ENCODE measurements at places on chromosomes 2 and 18.

- no peak for DNase-seq
Measured at GRCh38 chr2:209763106-209763505, 8.5 kb upstream of the UNC80 start.

DNA sequence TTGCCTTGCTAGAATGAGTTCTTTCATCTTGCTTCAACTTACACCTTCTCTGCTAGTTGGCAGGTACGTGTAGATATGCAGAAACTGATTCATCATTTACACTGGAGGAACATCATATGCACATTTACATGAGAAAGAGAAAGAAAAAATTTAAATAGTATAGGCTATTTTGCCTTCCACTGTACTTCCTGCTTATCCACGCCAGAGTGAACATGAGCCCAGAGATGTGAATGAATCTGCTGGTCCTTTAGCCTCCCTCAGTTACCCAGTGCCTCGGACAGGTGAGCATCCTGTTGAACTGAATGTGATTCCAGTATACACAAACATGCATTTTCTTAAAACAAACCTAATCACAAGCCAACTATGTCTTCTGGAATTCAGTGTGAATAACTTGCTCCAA is 83.6 kb downstream of the SESTD1 start:
- no peak for DNase-seq

DNA sequence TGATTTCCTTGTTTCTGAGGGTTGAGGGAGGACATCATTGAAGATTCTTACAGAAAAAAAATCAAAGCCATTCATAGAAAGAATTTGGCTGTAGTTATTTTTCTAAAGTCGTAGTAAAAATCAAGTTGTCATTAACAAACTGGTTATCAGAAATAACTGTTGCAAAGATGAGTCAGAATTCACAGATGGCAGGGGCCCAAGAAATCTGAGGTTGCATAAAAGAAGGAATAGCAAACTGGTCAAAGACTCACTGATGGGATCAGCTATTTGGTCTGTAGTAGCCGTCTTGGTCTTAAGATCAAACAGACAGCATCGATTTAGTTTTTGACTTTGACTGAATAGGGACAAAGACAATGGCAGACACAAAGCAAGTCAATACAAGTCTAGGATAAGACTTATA is 334.3 kb downstream of the FIGN start:
- DNase-seq, result no peak

GRCh38 chr2:193869564-193869963 is 1674.8 kb upstream of the TMEFF2 start:
- DNase-seq, result no peak

GRCh38 chr2:180497621-180498152 is 482.7 kb upstream of the UBE2E3 start:
- DNase-seq, result no peak

DNA sequence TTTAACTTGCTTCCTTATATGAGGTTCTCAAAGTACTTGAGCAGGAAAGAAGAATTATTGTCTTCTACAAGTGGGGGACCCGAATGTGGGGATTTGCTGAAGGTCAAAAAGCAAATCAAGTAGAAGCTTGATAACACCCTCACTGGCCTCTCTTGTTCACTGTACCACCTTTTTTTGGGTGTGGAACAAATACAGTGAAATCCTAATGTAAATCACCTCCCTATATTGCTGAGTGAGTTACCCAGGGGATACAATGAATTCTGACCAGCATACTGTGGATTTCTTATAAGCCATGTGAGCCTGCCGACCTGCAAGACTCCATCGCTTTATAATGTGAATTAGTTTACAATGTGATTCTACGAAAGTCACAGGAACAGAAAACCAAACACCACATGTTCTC is 66.5 kb downstream of the DOCK10 start:
- no peak for DNase-seq

DNA sequence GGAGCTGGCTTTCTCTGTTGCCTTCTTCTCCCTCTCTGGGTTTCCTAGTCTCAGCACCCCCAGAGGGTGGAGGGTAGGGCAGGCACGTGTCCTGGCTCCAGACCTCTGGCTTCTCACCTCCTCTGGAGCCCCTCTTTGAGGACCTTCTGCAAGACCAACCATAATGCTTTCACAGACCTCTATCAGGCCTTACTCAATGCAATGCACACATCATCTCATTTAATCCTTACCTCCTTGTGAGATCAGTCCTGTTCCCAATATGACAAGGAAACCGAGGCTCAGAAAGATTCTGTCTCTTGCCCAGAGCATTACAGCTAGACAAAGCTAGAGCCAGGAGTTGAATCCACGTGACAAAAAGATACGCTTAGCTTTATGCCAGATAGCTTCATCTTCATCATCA is 8.2 kb downstream of the ATOH8 start:
- DNase-seq, result no peak

- DNase-seq, result no peak
Measured at GRCh38 chr2:176555112-176555511, 285.9 kb downstream of the MTX2 start.

GRCh38 chr2:36404754-36405153 is 49.2 kb downstream of the CRIM1 start:
- no peak for DNase-seq
